ENCODE measurements at places on chromosomes 6 and 20.

GRCh38 chr6:130357436-130357835 lies 8.4 kb upstream of the TMEM200A start:
- no peak for DNase-seq

DNA sequence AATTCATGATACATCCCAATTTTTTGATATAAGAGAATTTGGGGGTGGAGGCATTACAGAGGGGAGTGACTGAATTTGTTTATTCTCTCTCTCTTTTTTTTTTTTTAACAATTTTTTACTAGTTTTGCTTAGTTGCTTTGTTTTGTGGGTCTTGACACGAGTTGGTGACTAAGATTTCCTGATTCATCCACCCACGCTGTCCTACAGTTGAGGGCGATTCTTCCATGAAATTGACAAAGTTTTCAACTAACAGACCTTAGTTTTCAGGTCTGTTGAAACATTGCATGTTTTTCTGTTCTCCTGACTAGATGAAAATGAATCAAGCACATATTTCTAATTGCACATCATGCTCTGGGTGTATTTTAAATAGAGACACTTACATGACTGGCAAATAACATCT lies 613.8 kb downstream of the TFAP2B start:
- no peak for DNase-seq

DNA sequence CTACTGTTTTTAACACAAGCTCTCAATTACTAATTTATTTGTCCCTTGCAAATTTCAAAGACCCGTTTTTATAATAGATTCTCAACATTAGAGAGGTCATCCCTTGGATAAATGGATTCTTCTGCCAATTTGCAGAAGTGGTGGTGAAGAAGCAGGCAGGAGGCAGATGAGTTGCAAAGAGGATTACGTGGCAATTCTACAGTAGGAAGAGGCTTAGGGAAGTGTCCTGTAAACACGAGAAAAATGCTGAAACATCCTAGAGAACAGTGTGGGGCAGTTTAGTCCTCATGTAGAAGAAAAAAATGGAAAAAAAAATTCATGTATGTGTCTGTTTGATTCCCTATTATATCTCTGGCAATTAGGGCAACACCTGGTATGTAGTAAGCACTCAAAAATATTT lies 87.6 kb downstream of the BMP2 start:
- peak; percentile 52 for DNase-seq

GRCh38 chr6:53056273-53056672 lies 8.9 kb upstream of the FBXO9 start:
- peak; percentile 45 for DNase-seq

DNA sequence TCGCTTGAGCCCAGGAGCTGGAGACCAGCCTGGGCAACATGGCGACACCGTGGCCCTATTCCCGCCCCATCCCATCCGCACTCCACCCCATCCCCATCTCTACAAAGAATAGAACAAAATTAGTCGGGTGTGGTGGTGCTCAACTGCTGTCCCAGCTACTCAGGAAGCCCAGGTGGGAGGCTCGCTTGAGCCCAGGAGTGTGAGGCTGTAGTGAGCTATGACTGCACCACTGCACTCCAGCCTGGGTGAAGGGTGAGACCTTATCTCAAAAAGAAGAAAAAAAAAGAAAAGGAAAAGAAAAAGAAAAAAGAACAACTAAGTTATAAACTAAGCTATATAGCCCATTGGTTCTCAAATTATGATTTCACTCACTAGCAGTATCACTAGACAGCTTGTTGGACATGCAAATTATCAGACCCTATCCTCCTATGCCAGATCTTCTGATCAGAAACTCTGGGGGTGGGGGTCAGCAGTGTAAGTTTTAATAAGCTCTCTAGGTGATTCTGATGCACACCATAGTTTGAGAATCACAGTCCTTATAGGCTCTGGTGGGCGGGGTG lies 491 bp upstream of the ITCH start:
- DNase-seq: no peak

DNA sequence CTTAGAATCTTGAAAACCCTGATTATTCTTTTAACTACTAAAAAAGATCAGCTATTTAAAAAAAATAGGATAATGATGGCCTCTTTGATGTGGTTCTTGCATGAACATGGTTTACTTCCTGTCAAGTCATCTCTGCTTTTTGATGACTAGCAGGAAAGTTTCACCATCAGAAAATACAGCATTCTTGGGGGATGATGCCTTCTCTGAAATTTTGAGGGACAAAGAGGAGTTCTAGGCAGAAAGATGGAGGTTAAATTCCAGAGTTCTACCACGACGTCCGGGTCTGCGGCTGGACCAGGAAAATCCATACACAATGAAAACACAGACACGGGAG lies 130.4 kb downstream of the OLIG3 start:
- no peak for DNase-seq

- peak; percentile 79 for DNase-seq
These were observed 8.2 kb upstream of the UBE2V1 start for GRCh38 chr20:50120935-50121693.

DNA sequence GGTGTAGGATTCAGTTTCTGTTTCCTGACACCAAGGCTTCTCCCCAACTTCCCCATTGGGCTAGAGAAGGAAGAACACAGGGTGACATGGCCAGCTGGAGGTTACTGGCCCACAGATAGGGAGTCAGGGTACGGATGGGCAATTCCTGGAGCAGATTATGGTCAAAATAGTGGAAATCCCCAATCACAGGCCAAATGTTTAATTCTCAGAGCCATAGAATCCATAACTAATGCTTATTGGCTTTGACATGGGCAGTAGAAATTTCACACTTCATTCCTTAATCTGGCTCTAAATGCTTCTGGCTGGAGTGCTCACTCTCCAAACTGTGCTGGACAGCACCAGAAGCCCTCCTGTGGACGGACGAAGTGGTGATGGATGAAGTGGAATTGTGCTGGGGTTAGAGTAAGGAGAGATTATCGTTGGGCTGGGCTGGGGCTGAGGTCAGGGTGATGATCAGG lies 887 bp downstream of the SIGLEC1 start:
- DNase-seq: peak; percentile 65

- DNase-seq: no peak
These were observed 98.4 kb upstream of the ADTRP start for GRCh38 chr6:11876934-11877433.

DNA sequence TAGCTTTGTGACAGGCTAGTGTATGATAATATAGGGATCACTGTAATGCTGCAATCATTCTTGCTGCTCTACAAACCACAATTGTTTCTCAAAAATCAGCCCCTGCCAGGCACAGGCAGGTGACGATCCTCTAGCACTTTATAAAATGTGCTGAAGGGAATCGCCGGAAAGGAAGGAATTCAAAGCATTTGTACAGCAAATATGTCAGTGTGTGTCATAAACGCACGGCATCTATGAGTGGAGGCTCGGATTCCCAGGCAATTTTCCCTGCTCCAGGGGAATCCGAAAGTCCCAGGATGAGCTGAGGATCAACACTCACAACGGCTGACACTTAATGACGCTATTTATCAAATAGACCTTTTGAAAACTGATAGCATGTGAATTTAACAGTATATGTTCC lies 1.4 kb downstream of the PHACTR1 start:
- DNase-seq: no peak

- no peak for DNase-seq
These were observed 22.6 kb downstream of the SLC2A12 start for GRCh38 chr6:134029495-134030455.

DNA sequence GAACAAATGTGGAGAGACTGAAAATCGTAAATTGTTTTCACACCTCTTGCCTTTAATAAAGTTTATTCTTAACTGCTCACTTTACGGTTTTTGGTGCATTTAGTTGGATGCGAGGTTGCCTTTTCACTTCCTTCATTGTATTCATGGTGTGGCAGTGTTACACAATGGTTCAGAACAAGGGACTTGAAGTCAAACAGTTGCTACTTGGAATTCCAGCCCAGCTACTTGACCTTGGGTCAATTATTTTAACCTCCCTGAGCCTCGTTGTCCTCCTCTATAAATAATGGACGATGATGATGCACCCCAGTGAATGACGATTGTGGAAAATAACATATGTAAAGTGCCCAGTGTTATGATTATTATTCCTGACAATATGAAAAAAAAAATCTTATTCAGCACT lies 72.3 kb downstream of the CARMIL1 start:
- peak; percentile 24 for DNase-seq

- no peak for DNase-seq
These were observed 151.1 kb downstream of the UBE3D start for GRCh38 chr6:82914511-82914910.

- DNase-seq: peak; percentile 34
These were observed 4.3 kb downstream of the ZBTB9 start for GRCh38 chr6:33458676-33459075.

DNA sequence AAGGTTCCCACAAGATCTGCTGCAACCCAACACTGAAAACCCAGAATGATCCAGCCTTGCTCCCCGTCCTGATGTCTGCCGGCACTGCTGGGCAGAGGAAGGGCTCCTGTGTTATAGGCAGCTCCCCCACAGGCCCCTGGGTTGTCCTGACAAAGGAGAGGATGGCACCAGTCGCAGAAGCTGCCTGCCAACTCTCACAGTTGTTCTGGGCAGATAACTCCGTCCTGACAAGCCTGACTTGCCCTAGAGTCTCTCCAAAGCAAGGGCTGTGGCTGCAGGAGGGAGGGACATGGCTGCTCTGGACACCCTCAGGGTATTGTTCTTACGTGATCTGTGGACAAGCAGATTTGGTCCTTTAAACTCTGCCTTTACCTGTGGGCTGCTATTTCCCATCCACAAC lies 243.8 kb downstream of the CDH26 start:
- DNase-seq: no peak

- DNase-seq: peak; percentile 94
These were observed 43.1 kb upstream of the NAA20 start for GRCh38 chr20:19973961-19974629.

DNA sequence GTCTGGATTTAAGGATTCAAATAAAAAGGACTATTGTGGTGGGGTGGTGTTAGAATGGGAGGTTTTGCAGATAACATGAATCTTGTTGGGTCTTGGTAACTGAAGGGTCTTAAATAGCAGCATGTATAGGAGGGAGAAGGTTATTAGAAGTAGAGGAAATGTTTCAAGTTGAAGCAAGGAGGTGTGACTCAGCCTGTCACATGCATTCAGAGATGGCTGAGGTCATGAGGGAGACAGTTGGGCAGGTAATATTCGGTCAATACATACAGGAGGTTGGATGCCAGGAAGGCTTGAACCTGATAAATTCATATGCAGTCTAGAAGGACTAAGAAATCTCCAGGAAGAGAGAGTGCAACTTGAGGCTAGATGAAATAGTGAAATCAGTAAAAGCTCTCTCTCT lies 6.1 kb downstream of the KLHL31 start:
- no peak for DNase-seq

DNA sequence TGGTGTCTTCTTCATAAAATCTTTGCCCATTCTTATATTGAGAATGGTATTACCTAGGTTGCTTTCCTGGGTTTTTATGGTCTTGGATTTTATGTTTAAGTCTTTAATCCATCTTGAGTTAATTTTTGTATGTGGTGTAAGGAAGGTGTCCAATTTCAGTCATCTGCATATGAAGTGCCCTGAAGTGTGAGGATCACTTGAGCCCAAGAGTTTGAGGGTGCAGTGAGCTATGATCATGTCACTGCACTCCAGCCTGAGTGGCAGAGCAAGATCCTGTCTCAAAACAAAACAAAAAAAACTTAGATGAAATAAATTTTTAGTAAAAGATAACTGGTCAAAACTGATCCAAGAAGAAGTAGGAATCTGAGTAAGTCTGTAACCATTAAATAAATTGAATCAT lies 215.4 kb downstream of the TBC1D7 start:
- DNase-seq: no peak

- DNase-seq: no peak
These were observed 102.3 kb downstream of the UBE3D start for GRCh38 chr6:82963191-82963925.

- no peak for DNase-seq
These were observed 2.8 kb upstream of the TFAP2A start for GRCh38 chr6:10417681-10418104.

- DNase-seq: no peak
These were observed 52.8 kb downstream of the MAP3K4 start for GRCh38 chr6:161044335-161044734.

DNA sequence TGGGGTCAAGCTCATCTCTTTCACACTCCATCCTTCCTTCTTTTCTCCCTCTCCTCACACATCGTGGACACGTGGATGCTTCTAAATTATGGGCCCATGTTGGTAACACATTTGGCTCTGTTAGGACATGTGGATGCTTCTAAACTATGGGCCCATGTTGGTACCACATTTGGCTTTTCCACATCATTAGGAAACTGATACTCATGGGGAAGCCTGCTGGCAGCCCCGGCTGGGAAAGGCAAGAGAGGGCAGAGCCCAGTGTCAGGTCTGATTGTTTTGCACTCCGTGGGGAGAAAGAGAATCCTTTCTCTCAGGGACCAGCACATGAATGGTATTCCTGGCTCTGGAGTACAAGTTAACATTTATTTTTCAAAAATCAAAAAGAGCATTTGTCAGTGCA lies 4.0 kb upstream of the CST1 start:
- DNase-seq: no peak

GRCh38 chr6:144415835-144416237 lies 130.7 kb downstream of the UTRN start:
- DNase-seq: peak; percentile 19

DNA sequence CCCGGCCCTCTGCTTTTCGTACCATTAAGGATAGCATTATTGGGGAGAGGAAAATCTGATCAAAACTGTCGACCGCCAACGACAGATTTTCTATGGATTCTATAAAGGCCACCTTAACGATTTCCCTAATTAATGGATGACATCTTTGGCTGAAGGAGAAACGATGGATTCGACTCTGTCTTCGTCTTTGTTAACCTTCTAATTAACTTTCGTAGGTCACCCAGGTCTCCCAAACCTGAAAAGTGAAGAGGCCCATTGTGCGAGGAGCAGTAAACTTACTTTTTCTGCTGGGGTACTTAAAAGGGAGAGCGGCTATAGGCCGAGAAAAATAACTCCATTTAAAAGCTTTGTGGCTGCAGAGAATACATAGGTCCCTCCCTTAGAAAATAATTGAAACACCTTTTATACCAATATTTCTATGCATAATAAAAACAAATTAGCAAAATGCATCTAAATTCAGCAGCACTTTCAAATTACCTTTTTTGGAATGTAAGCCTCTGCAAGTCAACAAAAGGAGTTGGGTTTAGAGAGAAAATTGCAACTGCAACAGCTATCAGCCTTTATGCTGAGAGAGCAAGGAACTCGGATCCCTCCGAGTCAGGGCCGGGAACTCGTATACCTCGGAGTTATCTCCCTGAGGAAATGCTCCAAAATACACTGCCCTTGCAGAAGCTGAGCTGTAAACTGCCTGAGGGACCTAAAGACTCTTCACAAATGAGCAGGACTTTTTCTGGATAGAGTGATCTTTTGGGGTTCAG lies 31.4 kb upstream of the NR2E1 start:
- DNase-seq: no peak
